B cell (primary cell): ENCODE measurements at places on chromosomes 5 and 9. TPM values are rescaled to one million over a fixed set of nuclear protein-coding genes. Genes with fewer than 3 reads are reported as not detected.
A peak's percentile ranks its signal among the peaks of the same experiment; 100 is the strongest.

DNA sequence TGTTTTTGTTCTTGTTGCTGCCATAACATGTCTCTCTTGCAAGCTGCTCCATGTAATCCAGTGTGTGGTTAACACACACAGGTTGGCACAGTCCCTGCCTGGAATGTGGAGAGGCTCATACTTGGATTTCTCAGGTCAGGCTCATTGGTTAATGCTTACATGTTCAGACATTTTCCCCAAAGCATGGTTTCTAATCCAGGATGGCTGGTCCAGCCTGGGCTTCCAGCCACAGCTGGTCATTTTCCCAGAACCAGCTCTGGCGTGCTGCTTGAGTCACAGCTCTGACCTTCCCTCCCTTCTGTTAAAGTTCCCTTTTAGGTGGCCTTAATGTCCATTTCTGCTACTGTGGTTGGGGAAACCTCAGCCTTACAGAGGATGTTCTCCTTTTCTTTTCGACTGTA, 294.3 kb downstream of the TAF11L14 start:
- DNase-seq, result no peak

DNA sequence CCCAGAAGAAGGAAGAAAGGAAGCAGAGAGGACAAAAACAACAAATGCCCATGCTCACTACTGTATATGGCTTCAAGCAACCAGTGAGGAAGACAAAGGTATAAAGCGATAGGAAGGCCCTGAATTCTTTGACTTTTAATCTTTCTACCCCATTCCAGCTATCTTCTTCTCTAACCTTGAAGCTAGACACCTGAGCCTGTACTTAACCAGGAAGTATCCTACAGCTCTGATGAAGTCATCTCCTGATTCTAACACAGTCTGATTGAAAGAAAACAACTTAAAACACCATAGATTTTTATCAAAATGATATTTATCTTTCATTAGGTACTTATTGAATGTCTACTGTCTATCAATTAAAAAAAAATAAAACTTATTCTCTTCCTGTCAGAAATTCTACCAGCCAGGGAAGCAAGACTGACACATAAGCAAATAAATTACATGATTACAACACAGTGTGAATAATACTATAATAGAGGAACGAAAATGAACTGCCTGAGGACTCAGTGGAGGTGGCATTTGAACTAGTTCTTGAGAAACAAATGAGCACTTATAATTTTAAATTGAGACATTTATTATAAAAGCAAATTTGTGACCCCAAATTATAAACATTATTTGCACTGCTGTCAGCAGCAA, 123.3 kb upstream of the ELL2 start:
- DNase-seq, result no peak

DNA sequence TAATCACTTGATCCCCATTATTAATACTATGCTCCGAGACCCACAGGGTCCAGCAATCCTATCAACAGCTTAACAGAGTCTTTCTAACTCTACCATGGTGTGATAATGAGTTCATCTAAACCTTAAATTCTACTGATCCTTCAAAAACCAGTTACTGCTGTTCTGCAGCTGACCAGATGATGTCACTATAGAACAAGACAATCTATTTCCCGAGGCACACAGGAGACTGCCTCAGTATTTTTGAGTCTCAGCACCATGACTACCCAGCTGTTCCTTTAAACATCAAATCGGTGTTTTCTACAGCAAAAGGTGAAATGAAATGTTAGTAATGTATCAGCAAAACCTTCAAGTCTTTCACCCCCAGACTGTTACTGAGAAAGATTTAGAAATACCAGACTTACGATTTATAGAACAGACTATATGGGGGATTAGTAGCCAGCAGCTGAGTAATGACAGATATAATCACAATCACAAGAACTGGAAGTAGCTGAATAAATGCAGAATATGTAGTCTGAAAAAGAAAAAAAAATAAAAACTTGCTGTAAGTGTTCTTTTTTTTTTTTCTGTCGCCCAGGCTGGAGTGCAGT, 16.9 kb downstream of the DNAJC18 start:
- DNase-seq, result peak; percentile 80

DNA sequence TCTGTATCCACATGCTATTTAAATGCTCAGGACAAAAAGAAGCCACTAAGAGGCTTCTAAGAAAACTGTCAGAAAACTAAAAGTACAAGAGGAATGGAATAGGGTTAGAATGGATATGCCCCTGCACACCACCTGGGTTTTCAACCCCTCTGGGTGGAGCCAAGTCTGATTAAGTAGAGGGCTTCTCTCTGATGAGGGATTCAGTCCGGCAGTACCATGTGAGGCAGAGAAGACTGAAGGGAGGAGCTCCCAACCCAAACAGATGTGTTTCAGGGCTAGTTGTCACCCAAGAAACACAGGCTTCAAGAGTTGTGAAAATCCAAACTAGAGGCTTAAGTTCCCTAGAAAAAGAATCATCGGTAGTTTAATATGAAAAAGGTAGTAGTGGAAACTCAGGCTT, 12.5 kb downstream of the NREP start:
- no peak for DNase-seq

GRCh38 chr5:176743136-176743861, 67.1 kb upstream of the UNC5A start:
- DNase-seq, result no peak

DNA sequence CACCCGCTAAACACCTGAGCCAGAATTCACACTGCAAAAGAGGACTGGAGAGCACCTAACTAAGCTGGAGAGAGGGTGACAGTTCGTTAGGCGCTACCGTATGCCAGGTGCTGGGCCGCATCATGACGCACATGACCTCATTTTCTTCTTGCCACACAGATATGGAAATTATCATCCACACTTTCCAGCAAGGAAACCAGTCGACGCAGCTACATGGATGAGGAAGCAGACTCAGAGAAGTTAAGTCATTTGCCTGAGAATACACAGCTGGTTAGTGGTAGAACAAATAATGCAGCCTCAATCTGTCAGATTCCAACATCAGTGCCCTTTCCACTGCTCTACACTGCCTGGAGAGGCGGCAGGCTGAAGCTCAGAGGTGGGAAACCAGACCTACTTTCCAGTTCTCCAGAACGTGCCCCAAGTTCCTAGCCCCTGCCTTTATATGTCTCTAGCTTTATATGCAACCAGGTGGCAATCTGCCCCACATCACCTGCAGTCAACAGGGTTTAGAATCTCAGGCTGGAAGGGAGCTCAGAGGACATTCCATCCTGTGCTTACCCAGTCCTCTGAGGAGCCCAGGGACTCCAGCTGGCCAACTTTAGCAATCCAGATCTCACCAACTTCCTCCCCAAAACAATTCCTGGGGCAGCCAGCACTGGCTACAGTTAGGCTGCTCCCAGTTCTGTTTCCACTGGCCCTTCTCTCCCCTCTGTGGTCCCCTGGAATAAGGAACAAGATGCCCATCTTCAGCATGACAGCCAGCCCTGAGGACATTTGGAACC, 8.8 kb downstream of the TNIP1 start:
- DNase-seq, result no peak

GRCh38 chr9:21873540-21874221, 71.2 kb downstream of the MTAP start:
- DNase-seq, result no peak

DNA sequence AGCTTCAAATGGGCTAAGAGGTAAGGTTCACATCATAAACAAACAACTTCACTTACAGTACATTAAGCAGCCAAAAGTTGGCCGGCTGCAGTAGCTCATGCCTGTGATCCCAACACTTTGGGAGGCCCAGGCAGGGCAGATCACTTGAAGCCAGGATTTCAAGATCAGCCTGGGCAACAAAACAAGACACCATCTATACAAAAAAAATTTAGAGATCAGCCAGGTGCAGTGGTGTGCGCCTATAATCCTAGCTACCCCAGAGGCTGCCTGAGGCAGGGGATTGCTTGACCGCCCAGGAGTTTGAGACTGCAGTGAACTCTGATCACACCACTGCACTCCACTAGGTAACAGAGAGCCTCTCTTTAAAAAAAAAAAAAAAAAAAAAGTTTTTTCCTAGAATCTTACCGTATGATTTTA, 16.9 kb downstream of the UBTD2 start:
- no peak for DNase-seq

The SPOUT1 gene
- 70.0 and 73.0 TPM in 2 replicates for total RNA-seq

The TRPM6 gene
- not detected in 2 replicates for total RNA-seq

The IL9 gene
- not detected in 2 replicates for total RNA-seq
